ENCODE measurements at places on chromosomes 2 and 18.

GRCh38 chr2:24889221-24889620 lies 30.8 kb downstream of the ADCY3 start:
- DNase-seq, result no peak

DNA sequence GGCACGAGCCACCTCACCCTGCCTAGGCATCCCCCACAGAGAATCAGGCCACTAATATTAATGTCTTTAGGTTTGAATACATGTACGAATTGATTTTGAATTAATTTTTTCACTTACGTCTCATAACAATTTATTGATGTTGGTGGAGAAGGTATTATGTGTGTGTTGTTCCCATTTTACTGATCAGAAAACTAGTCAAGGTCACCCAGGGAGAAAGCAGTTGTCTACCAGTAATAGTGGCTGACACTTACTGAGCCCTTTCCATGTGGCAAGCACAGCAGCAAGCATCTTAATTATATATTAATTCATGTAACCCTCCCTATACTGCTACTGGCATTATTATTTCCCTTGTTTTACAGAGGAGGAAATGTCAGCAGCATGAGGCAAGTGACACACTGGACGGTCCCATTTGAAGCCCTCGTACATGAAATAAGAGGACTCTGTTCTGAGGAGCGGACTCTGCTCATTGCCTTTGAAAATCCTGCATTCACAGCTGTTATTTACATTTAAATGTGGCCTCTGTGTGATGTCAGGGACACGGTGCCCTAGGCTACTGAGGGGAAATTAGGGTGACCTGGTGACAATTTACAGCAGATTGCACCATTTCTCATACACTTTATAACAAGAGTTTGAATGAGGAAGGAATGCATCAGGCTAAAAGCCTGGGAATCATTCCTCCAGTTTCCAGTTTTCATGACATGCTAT lies 30.9 kb upstream of the KCNE4 start:
- no peak for DNase-seq

DNA sequence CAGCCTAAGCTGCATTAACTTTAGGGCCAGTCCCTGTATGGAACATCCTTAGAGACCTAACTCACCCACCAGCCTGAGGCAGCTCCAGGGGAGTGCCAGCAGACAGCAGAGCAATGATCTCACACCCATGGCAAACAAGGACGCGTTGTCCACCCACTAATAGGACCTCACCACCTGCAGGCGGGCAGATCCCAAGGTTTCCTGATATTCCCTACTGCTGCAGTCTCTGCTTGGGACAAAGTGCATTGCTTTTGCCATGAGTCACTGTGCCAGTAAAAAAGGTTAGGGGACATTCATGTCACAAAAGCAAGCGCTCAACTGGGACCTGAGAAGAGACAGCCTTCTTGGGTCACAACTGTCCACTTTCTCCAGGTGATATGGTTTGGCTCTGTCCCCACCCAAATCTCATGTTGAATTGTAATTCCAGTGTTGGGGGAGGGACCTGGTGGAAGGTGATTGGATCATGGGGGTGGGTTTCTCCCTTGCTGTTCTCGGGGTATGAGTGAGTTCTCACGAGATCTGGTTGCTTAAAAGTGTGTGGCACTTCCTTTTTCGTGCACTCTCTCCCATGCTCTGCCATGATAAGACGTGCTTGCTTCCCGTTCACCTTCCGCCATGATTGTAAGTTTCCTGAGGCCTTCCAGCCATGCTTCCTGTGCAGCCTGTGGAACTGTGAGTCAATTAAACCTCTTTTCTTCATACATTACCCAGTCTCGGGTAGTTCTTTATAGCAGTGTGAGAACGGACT lies 160.2 kb downstream of the MIB1 start:
- no peak for DNase-seq

GRCh38 chr2:197641666-197642065 lies 33.7 kb downstream of the RFTN2 start:
- no peak for DNase-seq

DNA sequence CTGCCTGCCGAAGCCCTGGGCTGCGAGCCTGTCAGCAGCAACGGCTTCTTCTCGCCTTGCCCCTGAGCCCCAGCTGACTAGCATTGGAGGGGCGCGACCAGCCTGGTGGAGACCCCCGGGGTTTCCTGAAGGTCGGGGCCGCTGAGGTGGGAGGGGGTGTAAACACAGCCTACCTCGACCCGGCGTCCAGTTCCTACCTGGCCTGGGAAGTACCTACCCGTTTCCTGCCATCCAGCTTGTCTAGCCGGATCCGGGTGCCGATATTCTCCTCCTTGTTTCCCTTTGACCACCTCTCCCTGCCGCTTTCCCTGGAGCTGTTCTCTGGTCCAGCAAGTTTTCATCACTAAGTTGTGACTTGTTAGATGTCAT lies 511 bp downstream of the MOB4 start:
- peak; percentile 2 for DNase-seq

DNA sequence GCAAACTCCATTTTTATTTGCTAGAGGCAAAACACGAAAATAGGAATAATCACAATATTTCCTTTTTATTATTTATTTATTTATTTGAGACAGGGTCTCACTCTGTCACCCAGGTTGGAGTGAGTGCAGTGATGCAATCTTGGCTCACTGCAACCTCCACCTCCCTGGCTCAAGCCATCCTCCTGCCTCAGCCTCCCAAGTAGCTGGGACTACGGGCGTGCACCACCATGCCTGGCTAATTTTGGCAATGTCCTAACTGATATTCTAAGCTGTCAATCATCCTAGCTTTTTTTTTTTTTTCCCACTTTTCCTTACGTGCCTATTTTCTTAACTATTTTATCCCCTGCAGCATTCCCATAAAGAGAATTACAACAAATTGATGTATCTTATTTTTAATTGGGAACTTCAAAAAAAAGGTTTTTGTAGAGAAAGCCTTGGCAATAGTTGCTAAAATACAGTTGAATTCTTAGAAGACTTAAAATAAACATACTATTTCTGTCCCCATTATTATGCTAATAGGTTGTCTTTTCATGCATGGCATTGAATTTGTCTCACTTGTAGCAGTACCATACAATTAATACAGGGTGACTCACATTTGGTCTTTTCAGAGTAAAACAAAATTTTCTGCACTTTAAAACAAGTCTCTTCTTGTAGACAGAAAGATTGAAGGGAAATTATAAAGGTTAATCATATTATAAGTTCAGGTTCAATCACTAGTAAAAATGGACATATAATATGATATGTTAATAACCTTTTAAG lies 153.5 kb downstream of the SLC39A10 start:
- DNase-seq, result no peak

DNA sequence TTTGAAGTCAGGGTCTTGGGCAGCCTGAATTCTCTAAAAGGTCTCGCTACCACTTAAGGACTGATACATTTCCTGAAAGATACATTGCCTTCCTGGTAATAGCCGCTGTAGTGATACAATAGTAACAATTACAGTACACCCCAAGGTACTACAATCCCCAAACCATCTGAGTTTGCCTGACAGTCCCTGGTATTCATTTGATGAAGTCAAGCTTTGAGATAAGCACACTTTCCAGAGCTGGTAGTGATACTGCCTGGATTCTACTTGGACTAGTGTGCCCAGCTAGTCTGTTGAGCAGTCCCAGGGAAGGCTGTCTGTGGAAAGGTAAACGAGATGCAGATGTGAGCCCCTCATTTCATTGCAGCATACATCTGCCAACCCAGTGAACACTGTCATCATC lies 24.4 kb upstream of the ITGB6 start:
- DNase-seq, result no peak

- DNase-seq, result no peak
Observed at GRCh38 chr2:201882353-201883090, 76.2 kb downstream of the CDK15 start.

DNA sequence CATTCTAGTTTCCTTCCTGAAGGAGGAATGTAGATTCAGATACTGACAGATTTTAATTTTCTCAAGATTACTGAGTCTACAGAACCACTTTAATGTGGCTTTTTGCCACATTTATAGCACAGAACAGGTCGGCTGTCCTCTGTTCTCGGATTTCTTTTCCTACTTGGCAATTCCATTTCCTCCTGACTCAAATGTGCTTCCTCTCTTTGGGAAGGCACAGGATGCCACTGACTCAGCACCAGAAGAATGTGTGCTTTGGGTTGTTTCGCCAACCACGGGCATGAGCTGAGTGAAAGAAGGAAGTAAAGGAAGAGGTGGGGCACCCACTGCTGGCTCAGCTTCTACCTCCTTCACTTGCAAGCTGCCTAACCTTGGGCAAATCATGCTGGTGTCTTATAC lies 970.6 kb upstream of the ACVR2A start:
- no peak for DNase-seq

- no peak for DNase-seq
Observed at GRCh38 chr2:184304006-184304405, 294.3 kb upstream of the ZNF804A start.

- DNase-seq, result no peak
Observed at GRCh38 chr18:65753520-65753919, 2.7 kb downstream of the CDH7 start.

DNA sequence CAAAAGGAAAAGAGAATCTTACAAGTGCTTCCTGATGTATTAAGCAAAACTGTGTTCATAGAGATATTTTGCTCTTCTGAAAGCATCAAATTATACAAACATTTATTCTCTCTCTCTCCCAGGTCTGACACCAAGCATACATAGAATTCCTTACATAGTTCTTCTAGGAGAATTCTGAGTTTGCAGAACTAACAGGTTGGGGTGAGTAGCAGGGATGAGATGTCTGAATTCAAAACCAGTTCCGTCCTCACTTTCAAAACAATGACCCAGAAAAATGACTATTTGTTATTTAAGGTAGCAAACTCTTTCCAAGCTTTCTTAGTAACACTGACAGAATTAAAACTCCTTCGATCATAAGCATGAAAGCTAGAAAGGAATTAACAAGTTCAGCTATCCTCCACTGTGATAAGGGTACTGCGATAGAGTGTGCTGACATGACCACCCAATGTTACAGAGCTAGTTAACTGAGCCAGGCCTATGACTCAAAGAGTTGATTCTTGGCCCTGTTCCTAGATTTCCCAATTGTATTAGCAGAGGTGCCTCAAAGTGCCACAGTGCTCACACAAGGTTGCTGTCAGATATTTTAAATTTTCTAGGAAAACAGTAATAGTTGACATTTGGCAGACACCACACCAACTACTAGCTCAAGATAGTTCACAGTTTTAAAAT lies 85.8 kb upstream of the SETBP1 start:
- no peak for DNase-seq

DNA sequence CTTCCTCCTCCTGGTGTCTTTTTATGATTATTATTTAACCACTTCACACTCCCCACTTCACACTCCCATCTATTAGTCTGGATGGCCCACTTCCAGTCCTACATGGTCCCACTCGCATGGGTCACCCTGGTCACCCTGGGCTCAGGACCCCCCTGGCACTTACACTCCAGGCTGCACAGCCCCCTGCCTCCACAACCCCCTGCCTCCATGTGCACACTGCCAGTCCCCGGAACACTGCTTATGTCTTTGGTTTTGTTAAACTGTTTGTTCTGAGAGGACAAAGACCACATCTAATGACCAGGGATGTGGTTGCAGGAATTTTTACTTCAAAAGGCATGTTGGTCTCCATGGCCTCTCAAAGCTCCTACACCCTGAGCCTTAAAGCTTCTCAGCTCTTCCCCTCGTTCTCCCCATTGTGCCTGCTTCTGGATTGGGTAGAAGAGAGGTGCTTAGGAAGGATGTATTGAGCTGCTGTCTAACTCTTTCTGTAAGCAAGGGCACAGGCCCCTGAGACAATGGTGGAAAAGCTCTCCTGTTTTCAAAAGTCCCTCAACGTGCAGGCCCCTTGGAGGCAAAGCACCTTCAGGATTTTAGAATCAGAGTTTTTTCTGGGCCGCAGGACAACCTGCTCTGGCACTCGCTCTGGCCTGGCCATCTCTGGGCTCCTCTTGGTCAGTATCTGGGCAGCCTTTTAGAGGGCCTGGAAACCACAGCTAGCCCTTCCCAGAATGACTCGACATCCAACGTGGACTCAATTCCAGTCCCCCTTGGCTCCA lies 150.0 kb upstream of the HAAO start:
- DNase-seq, result no peak

DNA sequence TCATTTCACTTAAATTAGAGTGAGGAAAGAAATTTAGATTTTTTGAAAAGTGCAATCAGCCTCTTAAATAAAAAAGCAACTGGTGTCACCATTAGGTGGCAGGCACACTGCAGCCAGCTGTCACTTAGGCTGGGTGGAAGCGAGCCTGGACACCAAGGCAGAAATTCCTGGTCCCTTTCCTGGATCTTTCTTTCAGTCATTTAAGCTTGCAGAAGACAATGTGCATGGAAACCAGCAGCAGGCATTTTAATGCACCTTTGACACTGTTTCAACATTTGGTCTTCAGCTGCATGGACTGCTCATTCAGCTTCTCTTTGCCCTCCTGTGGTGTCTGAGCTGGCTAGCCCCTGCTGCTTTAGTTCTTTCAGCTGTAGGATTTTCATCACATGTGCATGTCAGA lies 61.0 kb downstream of the AQP4 start:
- no peak for DNase-seq

GRCh38 chr2:88753833-88754584 lies 62.5 kb downstream of the RPIA start:
- DNase-seq, result no peak

GRCh38 chr2:107436281-107436680 lies 390.4 kb upstream of the RGPD4 start:
- no peak for DNase-seq

DNA sequence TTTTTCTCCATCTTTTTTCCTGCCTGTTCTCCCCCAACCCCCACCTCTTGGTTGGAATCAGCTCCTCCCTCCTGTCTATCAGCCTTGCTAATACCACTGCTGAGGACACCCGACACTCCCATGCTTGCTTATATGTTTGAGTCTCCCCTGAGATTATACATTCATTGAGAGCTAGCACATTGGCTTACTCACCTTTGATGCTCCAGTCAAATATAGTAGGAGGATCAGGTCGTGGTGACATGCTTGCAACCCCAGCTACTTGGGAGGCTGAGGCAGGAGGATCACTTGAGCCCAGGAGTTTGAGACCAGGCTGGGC lies 91.5 kb upstream of the CCBE1 start:
- DNase-seq, result no peak

GRCh38 chr2:19059076-19059475 lies 299.3 kb downstream of the OSR1 start:
- no peak for DNase-seq

DNA sequence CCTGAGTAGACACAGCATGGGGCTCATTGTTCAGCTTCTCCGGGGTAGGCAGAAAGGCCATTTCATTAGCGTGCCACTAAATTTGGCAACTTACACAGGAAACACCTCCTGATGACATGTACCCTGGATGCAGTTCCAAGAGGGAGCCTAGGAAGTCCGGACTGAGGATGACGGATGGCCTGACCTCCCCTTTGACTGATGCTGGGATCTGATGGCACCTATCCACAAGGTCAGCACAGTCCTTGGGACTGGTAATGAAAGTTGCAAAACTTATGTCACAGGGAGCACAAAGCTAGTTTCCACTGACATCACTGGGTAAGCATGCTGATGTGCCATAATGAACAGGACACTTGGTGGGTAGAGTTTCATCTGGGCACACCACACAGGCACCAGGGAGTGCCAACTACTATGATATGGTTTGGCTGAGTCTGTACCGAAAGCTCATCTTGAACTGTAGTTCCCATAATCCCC lies 126.7 kb upstream of the ARL4C start:
- no peak for DNase-seq

GRCh38 chr18:22185273-22185672 lies 15.9 kb downstream of the GATA6 start:
- no peak for DNase-seq

GRCh38 chr2:153786016-153786415 lies 85.7 kb upstream of the GALNT13 start:
- DNase-seq, result no peak

- no peak for DNase-seq
Observed at GRCh38 chr2:74439803-74440377, 1.8 kb downstream of the RTKN start.

Measured in stimulated activated CD8-positive, alpha-beta memory T cell treated with anti-CD3 and anti-CD28 coated beads, Interleukin-4, amount 100 ng/mL, for 1 hour (primary cell).